ENCODE measurements at places on chromosomes 2 and 18. TPM values are rescaled to one million over a fixed set of nuclear protein-coding genes. Genes with fewer than 3 reads are reported as not detected.

- no peak overlapping the region for H3K4me3 ChIP-seq
- H3K27ac ChIP-seq, result no peak overlapping the region
- H3K4me1 ChIP-seq, result no peaks in the 10 kb centered on the region
- no peak for DNase-seq
- no peaks in the 10 kb centered on the region for H3K36me3 ChIP-seq
Measured at GRCh38 chr2:237886685-237887481, 27.5 kb downstream of the RAMP1 start.

- no peak overlapping the region for H3K4me3 ChIP-seq
- H3K27me3 ChIP-seq, result peaks cover 3% of the 10 kb centered on the region
- H3K4me1 ChIP-seq, result peaks cover 29% of the 10 kb centered on the region
- H3K27ac ChIP-seq, result peak overlapping the region; percentile 82
Measured at GRCh38 chr18:62486290-62486964, 36.4 kb upstream of the ZCCHC2 start.

The FBXO41 gene
- polyA plus RNA-seq, result 0.54 TPM

- H3K36me3 ChIP-seq, result no peaks in the 10 kb centered on the region
- no peaks in the 10 kb centered on the region for H3K4me1 ChIP-seq
- no peak for DNase-seq
Measured at GRCh38 chr2:231720292-231720986, 12.1 kb downstream of the PTMA start.

- DNase-seq, result no peak
- peaks cover 3% of the 10 kb centered on the region for H3K4me1 ChIP-seq
- no peaks in the 10 kb centered on the region for H3K27me3 ChIP-seq
- no peak overlapping the region for H3K27ac ChIP-seq
Measured at GRCh38 chr2:161141033-161141432, 19.2 kb upstream of the TANK start.

Measured in small intestine (tissue), 16 donors.